ENCODE measurements at places on chromosomes 7 and 10. TPM values are rescaled to one million over a fixed set of nuclear protein-coding genes. Genes with fewer than 3 reads are reported as not detected.

The PSAP gene
- 901 TPM for total RNA-seq

The SLC16A12 gene
- total RNA-seq, result 0.21 TPM

The TACC2 gene
- total RNA-seq, result 79.2 TPM

The ATRNL1 gene
- total RNA-seq, result 0.21 TPM

The UTF1 gene
- total RNA-seq, result not detected

The MINDY4 gene
- total RNA-seq, result 2.8 TPM

The STEAP2 gene
- 4.2 TPM for total RNA-seq

The JAZF1 gene
- 6.3 TPM for total RNA-seq

The FOXP2 gene
- not detected for total RNA-seq
